Stimulated activated CD8-positive, alpha-beta memory T cell treated with anti-CD3 and anti-CD28 coated beads, Interleukin-15, amount 100 ng/mL, for 24 hours (primary cell): ENCODE measurements at places on chromosomes 2 and 18.

DNA sequence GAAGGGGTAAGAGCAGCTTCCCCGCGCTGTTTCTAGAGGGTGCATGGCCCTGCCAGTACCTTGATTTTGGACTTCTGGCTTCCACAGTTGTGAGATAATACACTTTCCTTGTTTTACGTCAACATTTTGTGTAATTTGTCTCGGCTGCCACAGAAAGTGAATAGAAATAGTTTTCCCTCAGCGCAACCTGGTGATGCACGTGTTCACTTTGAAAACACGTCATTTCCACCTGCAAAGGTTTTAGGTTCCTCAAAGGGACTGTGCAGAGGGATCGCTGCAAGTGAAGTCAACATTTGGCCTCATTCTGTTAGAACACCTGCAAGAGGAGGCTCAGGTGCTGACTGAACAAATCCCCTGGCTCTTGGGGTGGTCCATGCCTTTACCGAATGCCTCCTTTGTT, 71.7 kb downstream of the LONRF2 start:
- no peak for DNase-seq

DNA sequence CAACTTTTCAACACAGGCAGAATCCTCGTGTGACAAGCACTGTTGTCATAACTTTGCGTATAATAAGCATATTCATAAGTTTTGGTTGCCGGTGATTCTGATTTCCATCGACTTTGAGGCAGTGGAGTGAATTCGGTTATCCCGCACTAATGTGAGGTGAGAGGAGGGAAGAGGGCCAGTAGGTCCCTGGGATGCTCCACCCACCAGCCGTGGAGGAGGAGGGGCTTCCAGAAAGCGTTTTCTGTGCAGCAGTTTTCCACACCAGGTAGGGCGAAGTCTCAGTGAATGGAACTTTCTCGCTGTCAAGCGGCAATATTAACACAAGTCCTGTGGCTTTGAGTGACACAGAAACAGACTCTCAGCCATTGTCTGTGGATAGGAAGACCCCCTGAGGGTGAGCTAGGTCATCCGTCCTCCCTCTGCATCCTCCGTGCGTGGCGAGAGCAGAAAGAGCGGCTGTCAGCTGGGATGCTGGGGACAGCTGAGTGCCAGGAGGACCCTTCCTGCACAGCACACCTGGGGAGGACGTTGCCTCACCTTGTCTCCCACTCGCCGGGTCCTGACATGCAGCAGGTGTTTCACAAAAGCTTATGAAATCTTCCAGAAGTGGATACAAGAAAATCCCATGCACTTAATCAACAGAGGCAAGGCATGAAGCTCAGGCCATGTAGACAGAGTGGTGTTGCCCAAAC, 67.5 kb downstream of the DCDC2C start:
- no peak for DNase-seq

DNA sequence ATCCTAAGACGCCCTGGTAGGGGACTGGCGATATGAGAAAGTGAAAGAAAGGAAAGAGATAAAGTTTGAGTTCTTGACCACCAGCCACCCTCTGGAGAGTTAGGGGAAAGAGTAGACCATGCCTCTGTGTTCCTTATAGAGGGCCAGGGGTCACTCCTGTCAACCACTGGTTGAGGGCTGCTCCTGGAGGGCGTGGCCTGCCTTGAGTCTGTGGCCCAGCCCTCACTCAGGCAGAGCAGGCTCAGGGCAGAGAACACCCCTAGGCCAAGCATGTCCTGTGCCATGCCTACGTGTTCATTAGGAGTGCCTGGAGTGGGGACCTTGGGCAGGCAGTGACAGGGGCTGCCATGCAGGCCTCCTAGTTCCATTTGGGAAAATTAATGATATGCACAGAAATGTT, 161.1 kb upstream of the EPB41L3 start:
- no peak for DNase-seq

DNA sequence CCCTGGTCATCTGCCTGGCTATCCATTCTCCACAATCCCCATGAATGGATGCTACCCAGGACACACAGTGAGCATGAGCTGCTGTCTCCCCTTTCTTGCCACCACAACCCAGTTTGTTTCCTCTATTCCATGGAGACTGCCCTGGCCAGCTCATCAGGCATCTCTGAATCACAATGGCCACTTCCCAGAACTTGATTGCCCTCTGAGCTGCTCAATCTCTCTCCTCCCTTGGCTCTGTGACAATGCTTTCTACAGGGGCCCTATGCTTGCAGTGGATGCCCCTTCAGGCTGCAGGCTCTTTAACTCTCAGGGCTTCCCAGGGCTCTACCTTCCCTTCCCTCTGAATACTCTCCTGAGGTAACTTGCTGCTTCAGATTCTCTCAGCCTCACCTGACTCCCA, 14.4 kb upstream of the SLC4A5 start:
- DNase-seq = no peak

DNA sequence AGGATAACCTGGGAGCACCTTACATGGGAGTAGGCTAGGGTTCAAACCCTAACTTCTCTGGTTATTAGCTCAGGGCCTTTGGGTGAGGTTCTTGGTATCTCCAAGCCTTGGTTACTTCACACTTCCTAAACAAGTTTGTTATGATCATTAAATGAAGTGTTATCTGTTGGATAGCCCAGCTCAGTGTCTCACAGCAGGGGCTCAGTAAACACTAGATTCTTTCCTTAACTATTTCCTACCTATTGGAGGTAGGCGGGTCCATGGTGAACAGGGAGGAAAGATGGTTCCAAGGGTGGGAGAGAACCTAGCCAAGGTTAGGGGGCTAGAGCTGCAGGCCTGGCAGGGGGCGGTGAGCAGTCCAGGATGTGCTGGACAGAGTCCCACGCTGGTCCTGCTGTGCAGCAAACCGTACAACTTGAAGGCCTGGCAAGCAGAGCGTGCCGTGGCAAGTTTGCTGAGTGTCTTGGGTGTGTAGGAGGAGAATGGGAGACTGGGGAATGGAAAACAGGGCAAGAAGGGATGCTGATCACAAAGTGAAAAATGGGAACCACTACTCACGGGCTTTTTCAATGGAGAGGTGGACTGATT, 259.1 kb downstream of the PRKCE start:
- no peak for DNase-seq

DNA sequence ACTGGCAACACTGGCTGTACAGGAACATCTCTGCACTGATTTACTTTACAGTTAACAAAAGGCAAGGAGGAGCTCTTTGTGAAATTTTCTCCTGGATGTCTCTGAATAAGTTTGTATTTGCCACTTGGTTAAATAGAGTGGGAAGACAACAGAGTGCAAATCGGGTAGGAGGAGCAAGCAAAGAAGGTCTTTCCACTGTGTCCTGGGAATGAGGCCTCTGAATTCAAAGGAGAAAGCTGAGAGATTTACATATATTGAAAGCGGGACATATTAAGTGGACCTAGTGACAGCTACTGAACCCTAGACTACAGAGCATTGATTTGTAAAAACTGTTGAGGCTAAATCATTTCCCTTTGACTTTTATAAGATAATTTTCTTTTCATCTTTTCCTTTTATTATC, 117.4 kb upstream of the CHRNA1 start:
- no peak for DNase-seq

GRCh38 chr2:57733956-57734355, 312.6 kb upstream of the VRK2 start:
- DNase-seq = no peak

GRCh38 chr2:233436691-233437438, 82.6 kb downstream of the DGKD start:
- DNase-seq = no peak

DNA sequence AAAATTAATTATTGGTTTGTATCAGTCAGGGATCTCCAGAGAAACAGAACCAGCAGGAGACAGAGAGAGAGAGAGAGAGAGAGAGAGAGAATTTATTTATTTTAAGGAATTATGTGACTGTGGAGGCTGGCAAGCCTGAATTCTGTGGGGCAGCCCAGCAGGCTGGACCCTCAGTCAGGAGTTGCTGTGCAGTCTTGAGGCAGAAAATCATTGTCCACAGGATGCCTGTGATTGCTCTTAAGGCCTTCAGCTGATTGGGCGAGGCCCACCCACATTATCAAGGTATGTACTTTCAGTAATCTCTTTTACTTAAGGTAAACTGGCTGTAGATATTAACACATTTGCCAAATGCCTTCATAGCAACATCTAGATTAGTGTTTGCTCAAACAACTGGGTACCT, 155.3 kb downstream of the SEPTIN10 start:
- no peak for DNase-seq

DNA sequence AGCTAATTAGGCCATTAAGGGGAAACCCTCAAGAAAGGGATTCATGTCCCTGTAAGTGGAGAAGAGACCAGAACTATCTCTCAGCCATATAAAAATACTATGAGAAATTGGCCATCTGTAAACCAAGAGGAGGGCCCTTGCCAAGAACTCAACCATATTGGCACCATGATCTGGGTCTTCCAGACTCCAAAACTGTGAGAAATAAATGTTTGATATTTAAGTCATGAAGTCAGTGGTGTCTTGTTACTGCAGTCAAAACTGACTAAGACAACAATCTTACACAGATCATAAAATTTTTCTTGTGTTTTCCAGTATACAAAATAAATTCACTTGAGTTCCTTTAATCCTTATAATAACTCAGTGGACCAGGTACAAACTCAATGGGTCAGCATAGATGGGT, 589.8 kb upstream of the CDH2 start:
- DNase-seq = no peak

- DNase-seq = no peak
Observed at GRCh38 chr2:120352696-120353590, 7.0 kb downstream of the INHBB start.

DNA sequence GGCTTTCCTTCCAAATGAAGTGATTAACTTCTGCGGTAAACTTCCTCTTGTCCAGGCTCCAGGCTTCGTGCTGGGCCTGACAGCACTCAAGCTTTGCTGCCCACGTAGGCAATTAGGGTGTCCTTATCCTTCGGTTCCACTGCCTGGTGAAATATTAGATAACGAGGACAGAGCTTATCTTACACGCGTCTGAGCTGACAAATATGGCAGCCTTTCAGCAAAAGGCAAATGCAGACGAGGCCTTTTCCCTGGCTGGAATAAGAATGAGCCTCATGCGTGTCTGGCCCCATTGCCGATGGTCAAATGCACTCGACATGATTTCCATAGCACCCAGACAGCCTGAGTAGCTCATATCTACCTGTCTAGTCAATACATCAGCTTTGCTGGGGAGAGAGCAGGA, 141.5 kb downstream of the FAM210A start:
- no peak for DNase-seq

GRCh38 chr2:28694364-28694763, 57.3 kb upstream of the PPP1CB start:
- DNase-seq = no peak

DNA sequence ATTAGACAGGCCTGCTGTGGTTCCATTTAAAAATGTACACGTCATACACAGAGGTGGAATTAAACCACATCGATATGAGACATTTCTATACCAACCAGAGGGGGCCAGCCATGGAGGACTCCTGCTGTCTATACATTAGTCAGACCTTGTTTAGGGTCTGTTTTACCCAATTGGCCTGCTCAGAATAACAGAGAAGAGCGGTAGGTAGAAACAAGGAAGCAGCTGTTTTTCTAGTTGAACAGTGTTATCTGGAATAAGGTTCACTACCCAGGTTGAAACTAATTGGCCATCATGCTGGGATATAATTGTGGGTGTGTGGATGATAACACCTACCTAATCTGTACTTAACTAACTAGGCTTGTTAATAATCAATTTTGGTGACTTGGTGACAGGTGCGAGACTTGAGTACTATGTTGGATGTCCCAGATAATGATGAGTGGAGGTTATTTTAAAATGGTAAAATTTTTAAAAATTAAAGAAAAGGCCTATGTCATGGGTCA, 47.5 kb downstream of the RHBDD1 start:
- DNase-seq = no peak

DNA sequence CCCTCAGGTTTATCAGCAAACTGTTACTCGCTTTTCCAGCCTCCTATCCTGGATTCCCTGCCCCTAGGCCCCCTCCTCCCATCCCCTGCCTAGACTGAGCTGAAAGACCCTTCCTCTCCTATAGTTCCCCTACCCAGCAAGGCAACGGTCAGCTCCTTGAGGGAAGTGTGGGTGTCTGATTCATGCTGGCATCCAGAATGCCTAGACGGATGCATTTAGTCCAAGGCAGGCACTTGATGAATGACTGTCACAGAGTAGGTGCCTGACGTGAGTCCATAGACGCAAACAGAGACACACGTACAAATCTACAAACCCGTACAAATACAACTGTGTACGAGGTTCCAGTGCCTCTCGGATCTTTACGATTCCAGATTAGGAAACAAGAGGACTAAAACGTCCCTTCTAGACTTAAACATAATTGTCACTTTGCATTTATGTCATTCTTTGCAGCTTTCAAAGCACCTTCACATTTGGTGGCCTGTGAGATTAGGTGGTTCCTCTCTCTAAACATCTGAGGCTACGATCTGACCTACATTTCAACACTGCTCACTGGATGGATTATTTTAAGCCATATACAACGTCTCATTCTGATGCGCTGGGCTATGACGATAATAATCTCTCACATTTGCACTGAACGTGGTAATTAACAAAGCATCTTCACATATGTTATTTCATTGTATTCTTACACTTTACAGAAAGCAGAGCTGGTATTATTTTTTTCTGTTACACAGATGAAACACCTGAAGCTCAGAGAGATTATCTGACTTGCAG, 36.7 kb downstream of the DNMT3A start:
- no peak for DNase-seq

- no peak for DNase-seq
Observed at GRCh38 chr18:37246779-37247340, 318.7 kb downstream of the CELF4 start.

DNA sequence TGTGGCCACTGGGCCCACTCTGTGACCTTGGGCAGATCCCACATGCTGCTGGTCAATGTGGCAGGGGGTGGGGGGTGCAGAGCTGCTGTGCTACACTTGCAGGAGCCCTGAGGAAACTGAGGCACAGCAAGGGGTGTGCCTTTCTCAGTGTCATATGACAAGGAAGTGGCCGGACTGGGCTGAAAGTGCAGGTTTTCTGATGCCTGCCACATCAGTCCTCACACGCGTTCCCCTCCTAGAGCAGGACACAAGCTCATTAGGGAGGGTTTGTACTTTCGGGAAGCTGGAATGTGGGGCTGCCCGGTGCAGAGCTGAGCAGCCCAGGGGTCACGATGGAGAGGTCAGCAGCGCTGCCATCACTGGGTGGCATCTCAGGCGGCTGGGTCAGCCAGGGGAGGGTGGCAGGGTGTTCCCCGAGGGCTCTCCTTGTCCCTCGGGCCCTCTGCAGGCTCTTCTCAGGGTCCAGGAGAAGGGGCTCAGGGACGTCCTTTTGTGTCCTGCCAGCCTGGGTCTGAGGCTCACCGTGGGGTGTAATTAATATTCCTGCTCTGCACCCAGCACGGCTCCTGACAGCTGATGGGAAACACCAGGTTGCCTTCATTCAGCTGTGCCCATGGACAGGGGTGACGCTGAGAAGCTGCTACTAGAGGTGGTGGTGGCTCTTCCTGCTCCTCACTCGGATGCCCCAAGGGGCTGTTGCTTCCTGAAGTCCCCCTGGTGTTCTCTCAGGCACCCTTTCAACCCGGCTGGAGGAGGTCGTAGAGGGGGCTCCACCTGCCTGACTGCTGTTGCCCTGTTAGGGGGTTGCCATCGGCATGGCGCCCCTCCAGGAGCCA, 62.1 kb upstream of the HDAC4 start:
- no peak for DNase-seq

- DNase-seq = no peak
Observed at GRCh38 chr2:184611361-184612085, 13.2 kb downstream of the ZNF804A start.

GRCh38 chr2:42962508-42962953, 170.1 kb upstream of the HAAO start:
- no peak for DNase-seq
